Retina (tissue), 1 donor: ENCODE measurements at places on chromosomes 3 and 15.

DNA sequence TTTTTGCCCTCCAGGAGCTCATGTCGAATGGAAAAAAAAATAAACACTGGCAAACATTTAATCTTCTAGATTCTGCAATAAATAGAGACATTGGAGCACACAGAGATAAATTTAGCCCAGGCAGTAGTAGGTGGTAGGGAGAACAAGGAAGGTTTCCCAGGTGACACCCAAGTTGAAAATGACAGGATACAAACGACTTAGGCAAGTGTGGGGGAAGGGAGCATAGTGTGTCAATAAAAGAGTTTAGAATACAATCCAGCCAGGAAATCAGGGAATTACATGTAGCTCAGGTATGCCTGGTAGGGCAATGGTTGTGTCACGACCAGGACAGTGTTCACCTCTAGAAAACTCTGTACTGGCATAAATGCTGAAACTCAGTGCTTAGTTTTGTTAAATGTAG, 364.6 kb upstream of the AGTR1 start:
- no peak for DNase-seq

- no peak for DNase-seq
These were observed 31.3 kb upstream of the TRIM59 start for GRCh38 chr3:160480931-160481330.

DNA sequence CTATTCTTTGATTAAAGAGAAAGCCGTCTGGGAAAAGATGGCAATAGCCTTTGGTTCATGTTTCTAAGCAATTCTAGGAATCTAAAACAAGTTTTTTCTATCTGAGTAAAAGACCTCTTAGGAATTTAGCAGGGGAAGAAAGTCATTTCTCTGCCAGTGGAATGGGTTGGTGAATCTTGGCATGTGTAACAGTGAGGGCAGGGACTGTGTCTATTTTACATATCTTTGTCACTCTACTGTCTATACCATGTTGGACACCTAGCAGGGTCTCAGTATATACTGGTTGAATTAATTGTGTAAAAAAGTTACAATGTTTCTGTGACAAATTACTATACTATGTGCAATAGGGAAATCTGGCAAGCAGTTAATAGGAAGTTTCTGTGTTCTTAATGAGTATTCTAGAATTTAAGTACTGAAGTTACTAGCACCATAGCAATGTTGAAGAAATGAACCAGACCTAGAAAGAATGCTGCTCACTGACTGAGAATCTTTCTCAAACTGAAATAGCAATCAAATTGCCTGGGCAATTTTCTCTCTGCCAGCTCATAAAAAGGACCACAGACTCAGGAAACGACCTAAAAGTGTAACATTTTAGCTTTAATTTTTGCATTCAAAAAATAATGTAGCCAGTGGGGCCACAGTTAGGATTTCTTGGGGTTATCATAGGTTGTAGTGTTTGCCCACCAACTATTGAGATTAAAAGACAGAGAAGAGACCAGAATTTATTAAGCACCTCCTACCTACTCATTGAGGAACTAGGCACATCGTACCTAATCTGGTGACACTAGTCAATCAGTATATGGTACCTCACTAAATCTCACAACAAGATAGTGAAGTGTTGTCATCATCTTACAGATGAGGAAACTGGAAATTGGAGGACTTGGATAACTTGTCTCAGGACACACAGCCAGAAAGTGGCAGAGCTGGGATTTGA, 56.2 kb upstream of the LEKR1 start:
- no peak for DNase-seq

- no peak for DNase-seq
These were observed 172.1 kb downstream of the IL1RAP start for GRCh38 chr3:190686011-190686410.

GRCh38 chr3:120407508-120408287, 43.1 kb downstream of the FSTL1 start:
- no peak for DNase-seq

DNA sequence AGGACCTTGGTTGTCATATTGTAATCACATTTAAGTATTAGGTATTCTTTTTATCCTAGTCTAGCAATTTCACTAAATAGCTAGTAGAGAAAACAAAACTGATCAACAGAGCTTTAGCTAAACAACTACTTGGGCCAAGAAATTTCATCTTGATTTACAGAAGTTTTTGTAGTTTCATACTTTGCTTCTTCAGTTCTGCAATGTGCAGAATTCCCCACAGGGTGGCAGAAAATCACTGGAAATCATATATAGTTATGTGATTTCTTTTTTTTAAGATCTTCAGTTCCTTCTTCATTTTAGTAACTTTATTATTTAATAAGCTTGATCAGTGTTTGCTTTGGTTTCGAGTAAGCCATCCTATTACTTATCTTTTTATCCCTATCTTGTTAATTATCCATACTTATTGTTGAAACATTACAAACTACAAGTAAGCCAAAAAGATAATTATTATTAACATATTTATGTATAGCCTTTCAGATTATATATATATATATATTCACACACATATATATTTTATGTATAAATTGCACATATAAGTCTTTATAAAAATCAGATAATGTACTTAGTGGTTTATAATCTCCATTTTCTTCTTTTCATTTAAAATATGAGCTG, 2.2 kb upstream of the BNIP2 start:
- DNase-seq: no peak

DNA sequence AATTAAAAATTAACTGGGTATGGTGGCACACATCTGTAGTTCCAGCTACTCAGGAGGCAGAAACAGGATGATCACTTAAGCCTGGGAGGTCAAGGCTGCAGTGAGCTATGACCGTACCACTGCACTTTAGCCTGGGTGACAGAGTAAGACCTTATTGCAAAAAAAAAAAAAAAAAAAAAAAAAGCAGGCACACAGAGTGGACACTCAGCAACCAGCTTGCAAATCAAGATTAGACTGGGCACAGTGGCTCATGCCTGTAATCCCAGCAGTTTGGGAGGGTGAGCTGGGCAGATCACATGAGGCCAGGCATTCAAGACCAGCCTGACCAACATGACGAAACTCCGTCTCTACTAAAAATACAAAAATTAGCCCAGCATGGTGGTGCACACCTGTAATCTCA, 5.4 kb downstream of the CLN6 start:
- no peak for DNase-seq

- no peak for DNase-seq
These were observed 101.2 kb upstream of the SLC4A7 start for GRCh38 chr3:27585429-27585828.

- no peak for DNase-seq
These were observed 550 bp downstream of the CLN6 start for GRCh38 chr15:68228971-68229385.

GRCh38 chr3:144831955-144832716, 860.5 kb downstream of the DIPK2A start:
- no peak for DNase-seq

DNA sequence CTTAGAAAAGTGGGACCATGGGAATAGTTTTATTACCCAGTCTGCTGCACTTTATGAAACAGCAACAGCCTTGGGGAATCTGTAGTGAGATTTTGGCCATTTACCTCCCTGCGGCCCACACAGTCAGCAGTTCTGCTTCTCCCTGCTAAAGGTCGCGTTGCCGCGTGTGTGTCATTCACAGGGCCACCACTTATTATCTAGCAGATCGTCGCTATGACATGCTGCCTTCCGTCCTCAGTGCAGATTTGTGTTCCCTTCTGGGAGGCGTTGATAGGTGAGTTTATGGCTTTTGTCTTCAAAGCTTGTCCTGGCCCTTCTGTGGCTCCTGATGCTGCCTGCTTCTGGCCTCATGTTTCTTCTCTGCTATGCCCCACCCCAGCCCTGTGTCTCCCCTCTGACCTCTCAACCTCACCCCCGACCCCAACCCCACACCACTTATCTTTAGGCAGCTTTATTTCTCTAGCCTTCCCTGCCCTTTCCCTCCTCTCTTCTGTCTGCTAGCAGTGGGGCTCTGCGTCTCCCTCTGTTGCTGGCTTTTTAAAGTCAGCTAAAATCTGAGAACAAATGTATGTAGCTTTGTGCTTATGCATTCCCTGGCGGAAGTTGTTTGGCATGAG, 30.1 kb downstream of the DIS3L start:
- DNase-seq: no peak

- DNase-seq: no peak
These were observed 129.0 kb downstream of the RPL22L1 start for GRCh38 chr3:170740726-170741591.

DNA sequence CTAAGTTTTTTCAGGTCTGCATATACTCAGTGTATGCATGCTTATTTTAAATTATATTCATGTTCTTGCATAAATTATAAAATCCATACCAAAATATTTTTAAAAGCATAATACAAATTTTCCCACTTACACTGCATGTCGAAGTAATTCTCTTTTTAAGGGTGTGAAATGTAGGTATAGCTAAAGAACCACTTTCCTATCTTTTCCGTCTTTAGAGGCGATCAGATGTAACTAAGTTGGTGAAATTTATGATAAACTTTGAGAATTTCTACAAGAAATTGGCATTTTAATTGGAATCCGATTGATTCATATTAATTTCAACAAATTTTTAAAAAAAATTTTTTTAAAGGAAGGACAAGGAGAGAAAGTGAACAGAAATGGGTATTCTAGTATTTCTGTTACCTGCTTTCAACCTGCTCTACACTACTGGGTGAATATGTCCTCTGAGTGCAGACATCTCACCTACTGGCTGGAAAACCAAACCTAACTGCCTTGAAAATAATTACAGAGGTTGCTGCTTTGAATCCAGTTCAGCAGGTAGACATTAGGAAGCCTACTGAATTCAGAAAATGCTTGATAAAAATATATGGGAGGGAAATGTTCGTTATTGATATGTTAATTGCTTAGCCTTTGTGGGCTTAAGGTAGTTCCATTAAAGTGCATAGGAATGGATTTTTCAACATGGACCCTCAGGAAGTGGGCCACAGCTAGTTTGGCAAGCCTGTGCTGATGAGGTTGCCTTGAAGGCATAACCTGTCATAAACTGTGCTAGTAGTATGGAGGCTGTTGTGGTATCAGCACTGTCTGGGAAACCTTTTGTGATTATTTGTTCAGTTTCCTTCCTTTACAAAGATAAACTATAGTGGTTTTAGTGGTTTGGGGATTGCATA, 5.1 kb downstream of the TRIM71 start:
- no peak for DNase-seq

DNA sequence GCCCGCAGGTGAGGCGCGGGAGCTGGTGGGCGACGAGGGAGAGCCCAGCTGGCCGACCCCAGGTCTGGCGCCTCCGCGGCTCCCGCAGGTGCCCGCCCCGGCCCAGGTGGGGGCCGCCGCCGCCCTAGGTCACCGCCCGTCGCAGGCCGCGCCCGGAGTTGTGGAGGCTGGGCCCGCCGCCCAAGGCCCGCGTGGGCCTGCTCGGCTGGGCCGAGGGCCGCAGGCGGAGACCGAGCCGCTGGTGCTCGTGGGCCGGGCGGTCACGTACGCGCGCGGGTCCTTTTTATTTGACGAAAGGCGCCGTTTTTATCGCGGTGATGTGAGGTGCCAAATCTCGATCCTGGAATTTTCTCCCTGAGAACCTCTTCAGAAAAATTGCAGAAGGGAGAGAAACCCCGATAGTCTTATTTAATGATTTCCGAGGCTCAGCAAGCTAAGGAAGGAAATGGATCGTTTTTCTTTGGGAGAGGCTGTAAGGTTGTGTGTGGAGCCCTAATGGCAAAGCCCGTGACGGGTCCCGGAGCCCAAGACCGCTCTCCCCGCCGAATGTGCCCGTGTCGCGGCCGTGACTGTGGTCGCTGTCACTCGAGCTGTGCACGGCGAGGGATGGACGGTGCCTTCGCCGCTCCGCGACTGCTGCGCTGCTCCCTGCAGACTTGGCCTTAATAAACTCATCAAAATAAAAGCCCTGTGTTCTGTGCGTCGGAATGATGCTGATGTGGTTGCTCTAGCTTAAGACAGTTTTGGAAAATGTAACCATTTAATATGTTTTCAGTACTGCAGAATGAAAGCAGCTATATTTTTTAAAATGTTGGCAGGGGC, 612 bp downstream of the APPL1 start:
- peak; percentile 85 for DNase-seq

DNA sequence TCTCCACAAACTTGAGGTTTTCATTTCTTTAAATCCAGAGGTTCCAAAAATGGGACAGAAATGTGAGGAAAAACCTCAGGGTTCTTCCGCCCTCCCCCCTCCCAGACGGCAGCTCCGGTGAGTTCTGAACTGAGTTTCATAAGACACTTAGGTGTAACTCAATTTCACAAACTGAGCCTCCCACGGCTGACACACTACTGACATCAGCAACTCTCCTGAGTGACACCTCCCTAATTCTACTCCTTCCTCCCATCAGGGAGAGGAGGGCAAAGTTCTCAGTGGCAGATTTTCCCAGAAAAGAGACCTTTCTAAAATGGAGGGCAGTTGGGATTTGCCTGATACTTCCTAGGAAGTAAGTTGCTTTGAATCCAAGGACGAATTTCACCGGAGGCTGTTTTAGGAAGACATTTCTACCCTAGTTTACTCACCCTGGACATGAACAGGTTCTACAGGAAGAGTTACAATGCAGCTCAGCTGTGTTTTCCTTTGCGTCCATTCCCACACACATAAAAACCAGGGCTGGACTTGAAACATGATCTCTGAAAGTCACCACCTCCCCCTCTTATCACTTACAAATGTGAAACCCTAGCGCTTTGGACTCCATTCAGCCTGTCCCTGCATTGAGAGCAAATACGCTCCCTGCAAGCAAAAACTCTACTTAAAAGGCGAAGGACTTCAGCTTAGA, 78.1 kb upstream of the LMOD3 start:
- no peak for DNase-seq

- DNase-seq: no peak
These were observed 34.0 kb downstream of the SENP7 start for GRCh38 chr3:101478980-101479379.

DNA sequence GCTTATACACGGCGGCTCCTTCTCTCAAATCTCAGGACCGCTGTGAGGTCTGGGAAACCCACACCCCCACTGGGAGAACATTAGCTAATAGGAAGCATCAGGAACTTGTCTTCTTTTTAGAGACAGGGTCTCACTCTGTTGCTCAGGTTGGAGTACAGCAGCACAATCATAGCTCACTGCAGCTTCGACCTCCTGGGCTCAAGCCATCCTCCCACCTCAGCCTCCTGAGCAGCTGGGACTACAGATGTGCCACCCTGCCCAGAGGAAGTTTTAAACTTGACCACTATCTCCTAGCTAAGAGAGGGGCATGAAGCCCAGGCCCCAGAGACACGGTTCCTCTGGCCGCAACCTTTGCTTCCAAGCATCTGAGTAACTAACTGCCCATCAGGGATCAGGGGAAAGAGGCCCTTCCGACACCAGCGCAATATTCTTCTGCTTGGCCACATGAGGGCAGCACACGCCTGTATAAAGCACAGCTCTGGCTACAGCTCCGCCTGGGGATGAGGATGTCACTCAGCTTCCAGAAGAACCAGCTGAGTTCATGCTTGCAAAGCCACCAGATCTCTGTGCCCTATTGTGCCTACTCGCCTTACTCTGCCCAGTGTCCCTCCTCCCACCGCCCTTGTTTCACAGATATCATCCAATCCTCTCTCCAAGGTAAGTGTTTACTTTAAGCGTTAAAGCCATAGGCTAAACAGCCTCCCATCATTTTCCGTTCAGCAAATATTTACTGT, 57.6 kb upstream of the SLC6A11 start:
- peak; percentile 81 for DNase-seq

DNA sequence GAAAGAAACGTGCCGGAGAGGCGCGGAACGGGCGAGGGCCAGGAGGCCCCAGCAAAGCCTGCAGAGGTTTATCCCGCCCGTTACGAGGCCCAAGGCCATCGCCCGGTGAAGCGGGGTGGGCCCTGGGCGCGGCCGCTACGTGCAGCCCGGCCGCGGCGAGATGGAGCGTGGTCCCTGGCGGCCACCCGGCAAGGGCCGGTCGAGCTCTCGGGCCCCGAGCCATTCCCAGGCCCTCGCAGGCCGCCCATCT, 1.1 kb downstream of the PKM start:
- peak; percentile 79 for DNase-seq

GRCh38 chr15:57235873-57236272, 140.4 kb upstream of the CGNL1 start:
- peak; percentile 66 for DNase-seq
